Spinal cord (tissue), 10 donors: ENCODE measurements at places on chromosomes 3 and 15.

DNA sequence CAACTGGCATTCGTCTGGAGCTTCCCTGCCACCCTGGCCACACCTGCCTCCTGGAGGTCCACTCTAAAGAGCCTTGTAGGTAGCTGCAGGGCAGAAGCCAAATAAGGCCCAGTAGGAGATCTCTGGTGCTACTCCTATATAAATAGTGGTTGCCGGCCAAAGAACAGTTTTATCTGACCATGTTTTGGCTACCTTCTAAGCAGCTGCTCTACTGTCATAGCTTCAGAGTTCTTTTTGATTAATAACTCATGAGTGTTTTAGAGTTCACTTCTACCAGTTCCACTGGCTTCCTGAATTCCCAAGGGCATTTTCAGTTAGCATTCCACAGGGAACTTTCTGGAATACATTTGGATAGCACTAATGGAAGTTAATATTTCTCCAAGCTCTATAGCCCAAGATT is 154.6 kb downstream of the B3GALNT1 start:
- no peak for DNase-seq

GRCh38 chr3:50162034-50162883 is 7.1 kb downstream of the SEMA3F start:
- DNase-seq: no peak

DNA sequence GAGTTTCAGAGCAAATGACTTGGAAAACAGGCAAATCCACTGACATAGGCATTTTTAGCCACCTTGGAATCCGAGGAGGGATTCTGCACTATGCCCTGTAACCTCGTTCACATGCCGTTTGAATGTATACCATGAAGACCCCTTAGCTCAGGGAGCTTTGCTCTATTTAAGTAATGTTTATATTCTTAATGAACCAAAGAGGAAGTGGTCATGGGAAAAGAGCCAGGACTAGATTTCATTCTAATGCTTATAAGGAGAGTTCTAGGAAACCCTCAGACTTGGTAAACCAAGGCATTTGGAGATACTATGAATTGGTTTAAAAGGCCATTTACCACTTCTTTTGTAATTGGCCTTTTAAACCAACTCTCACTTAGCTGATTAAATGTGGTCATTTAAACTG is 178.9 kb downstream of the IGF1R start:
- no peak for DNase-seq

DNA sequence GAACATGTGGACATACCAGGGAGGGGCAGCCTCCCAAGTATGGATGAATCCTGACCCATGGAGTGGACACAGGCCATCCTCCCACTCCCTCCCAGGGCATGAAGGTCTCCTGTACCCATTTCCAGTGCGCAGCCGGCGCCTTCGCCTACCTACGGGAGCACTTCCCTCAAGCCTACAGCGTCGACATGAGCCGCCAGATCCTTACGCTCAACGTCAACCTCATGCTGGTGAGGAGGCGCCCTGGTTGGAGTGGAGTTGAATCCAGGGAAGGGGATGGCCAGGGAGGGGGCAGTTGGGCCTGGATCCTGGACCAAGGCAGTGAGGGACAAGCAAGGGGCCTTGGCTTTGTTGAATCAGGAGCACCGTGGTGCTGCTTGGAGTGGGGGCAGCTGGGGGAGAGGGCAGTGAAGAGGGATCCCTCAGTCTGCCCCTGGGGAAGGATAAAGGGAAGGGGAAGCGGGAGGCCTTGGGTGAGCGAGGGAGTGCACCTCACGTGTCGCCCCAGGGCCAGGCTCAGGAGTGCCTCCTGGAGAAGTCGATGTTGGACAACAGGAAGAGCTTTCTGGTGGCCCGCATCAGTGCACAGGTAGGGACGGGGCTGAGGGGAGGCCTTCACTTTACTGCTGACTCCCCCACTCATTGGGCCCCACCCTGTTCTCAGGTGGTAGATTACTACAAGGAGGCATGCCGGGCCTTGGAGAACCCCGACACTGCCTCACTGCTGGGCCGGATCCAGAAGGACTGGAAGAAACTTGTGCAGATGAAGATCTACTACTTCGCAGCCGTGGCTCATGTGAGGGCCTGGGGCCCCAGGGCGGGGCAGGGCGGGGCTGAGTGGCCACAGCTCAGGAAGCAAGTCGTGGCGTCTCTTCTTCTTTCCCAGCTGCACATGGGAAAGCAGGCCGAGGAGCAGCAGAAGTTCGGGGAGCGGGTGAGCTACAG is 25.3 kb downstream of the PTPN23 start:
- DNase-seq: no peak

DNA sequence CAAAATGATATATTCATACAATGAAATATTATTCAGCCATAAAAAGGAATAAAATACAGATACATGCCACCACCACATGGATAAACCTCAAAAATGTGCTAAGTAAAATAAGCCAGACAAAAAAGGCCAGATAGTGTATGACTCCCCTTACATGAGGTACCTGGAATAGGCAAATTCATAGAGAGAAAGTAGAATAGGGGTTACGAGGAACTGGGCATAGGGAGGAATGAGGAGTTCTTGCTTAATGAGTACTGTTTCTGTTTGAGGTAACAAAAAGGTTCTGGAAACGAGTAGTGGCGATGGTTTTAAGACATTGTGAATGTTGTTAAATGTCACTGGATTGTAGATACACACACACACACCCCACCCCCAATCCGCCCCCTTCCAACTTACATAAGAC is 8.2 kb downstream of the RAF1 start:
- DNase-seq: no peak

DNA sequence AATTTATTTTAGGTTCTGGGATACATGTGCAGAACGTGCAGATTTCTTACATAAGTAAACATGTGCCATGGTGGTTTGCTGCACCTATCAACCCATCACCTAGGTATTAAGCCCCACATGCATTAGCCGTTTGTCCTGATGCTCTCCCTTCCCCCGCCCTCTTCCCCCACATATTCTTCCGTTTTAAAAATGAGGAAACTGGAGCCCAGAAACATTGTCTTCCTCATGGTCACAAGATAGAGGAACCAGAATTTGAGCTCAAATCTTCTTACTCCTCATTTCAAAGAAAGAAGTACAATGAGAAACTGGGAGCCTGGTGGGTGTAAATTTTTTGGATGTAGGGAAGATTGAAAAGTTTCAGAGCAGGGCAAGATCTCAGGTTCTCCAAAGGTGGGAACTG is 56.1 kb upstream of the USP3 start:
- no peak for DNase-seq

DNA sequence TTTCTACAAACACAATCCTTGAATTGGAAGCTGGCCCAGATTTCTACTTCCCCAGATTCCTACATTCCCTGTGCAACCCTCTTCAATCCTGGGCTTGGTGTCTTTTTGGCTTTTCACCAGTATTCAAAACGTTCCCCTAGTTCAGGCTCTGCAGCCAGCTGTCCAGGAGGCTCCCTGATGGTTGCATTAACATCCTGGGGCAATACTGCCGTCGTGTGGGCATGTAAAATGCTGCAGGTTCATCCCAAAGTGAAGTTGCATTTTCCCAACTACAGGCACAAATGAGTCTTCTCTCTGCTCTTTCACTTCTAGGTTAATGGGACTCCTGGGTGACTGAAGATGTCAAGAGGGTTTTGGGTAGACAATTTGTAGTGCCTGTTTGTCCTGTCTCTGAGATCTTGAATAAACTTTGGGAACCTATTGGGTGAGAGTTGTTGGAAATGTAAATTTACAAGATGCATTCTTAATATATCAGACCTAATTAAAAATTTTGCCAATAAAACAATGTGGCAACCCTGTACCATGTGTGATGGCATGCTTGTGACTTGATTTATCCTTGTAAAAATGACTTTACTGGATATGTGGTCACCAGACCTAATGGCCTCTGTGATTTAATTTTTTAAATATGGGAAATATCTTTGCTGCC is 28.6 kb downstream of the SOX14 start:
- no peak for DNase-seq

GRCh38 chr3:195086341-195086740 is 184.6 kb downstream of the XXYLT1 start:
- no peak for DNase-seq

DNA sequence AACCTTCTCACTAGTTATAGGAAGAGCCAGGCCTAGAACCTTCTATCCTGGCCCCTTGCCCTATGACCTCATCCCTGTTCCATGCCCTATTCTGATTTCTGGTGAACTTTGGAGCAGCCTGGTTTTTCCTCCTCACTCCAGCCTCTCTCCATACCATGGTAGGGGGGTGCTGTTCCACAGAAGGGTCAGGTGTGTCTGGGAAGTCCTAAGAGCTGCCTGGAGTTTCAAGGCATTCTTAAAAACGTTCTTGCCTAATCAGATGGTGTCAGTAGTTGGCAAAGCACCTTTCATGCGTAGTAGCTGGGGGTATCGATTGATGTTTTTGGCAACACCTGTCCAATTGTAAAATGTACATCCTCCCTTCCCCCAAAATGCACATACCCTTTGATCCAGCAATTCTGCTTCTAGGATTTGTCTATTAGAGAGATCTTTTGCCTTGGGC is 16.8 kb upstream of the ALPK3 start:
- no peak for DNase-seq

GRCh38 chr3:52317208-52318000 is 1.3 kb downstream of the DNAH1 start:
- DNase-seq: no peak

DNA sequence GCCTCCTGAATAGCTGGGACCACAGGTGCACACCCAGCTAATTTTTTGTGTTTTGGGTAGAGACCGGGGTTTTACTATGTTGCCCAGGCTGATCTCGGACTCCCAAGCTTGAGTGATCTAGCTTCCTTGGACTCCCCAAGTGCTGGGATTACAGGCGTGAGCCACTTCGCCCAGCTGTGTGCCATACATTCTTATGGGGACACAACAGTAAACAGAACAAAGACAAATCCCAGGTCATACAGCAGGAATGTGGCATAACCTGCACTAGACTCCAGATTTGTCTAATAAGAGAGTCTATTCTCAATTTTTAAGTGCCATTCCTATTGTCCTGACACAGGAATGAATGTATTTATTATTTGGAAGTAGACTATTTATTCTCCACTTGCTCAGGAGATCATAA is 17.6 kb downstream of the ARL6IP5 start:
- no peak for DNase-seq

DNA sequence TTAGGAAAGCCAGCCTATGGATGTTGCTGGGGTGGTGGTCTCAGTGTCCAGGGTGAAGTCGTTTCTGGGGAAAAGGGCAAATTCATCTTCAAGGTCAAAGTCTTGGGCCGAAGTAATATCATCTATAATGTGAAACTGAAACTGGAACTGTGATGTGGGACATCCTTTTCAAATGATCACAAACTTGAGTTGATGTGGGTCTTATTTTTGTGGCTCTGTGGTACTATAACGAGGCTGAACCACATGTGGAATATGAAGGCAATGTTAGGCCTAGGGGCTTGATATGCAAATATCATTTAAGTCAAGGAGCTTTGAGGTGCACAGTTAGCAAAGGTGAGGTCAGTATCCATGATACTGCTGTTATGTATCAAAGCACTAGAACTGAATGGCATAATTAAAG is 1.5 kb upstream of the CD200R1L start:
- DNase-seq: no peak

- DNase-seq: peak; percentile 71
These were observed 269.4 kb upstream of the RBMS3 start for GRCh38 chr3:29011441-29011840.

DNA sequence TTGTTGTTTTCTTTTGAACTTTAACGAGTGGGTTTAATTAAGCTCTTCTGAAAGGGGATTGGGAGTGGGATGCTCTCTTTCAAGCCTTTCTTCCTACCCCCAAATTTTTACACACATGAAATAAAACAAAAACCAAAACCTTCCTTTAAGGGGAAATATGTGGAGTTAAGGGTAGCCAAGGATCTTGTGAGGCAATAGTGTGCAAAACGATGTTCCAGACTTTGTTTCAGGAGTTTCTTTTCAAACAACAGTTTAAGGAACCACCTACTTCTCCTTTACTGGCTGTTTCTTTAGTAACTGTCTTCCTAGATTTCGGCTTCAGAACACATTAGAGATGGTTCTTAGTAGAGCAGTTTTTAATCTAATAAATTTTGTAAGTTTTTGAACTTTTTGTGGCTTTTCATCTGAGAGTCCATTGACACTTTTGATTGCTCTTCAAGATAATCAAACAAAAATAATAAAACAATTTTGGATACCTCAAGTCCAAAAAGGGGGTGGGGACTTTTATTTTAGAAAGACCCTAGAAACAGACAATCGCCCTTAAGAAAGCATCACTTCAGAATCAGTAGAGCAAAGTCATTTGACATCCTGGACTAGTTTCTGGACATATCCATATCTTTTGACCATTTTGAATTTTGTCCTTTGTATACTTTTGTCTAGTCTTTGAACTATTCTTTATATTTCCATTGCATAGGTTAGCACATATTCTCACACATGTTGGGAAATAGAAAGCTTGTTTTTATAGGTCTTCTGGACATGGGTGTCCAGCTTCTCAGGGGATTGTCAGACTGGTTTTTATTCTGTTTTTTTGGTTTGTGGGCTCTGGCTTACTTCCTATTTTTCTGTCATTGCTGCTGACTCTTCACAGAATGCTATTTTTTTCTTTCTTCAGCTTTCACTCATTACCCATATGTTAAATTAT is 6.0 kb downstream of the DIPK2A start:
- DNase-seq: no peak

DNA sequence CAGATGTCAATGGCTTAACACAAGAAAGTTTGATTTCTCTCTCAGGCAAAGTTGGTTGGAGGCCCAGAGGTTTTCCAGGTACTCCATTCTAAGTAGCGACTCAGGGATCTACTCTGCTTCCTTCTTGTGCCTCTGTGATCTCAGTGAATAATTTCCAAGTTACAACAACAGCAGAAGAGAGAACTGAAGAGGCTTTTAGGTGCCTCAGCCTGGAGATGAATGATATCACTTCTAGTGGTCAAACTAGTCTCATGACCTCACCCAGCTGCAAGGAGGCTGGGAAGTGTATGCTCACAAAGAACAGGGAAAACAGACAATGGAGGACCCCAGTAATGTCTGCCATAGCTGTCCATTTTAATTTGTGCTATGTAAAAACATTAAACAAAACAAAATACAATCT is 4.6 kb upstream of the PRICKLE2 start:
- no peak for DNase-seq

DNA sequence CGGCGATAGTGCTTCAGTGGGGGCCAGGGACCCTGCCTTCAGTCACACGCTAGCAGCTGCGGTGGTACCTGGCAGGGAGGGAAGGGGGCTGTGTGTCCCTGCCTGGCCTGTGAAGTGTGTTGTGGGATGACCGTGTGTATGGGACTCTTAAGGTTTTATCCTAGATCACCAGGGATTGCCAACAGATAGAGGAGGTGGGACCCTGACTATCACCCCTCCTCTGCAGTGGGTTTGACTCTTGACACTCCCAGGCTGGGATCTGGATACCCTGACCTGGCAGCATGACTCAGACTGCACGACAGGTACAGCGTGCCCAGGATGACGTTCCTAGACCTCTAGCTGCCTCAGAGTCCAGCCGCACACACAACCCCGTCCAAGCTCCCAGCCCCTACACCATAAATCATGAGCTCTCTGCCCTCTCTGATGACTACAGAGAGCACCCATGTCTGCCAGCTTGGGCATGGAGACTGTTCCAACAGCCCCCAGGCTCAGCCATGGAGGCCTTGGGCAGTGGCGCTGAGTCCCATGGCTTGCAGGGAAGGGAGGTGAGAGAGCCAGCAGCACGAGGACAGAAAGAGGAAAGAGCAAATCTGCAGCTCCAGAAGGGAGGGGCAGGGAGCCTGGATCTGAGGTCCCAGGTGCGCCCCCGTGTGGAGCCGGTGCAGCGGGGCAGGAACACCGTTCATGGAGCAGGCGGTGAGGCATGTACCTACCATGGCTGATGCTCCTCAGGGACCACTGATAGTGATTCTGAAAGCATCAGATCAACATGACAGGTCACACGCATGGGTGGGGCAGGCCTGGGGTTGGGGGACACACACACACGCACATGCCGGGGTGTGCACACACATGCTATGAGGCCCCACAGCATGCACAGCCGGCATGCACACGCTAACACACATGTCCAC is 71.0 kb downstream of the ADAMTS7 start:
- no peak for DNase-seq
